Activated CD4-positive, alpha-beta memory T cell treated with anti-CD3 and anti-CD28 coated beads for 36 hours (primary cell): ENCODE measurements at places on chromosomes 11 and 22. TPM values are rescaled to one million over a fixed set of nuclear protein-coding genes. Genes with fewer than 3 reads are reported as not detected.

TCIRG1 gene
- total RNA-seq = 175 TPM

DNA sequence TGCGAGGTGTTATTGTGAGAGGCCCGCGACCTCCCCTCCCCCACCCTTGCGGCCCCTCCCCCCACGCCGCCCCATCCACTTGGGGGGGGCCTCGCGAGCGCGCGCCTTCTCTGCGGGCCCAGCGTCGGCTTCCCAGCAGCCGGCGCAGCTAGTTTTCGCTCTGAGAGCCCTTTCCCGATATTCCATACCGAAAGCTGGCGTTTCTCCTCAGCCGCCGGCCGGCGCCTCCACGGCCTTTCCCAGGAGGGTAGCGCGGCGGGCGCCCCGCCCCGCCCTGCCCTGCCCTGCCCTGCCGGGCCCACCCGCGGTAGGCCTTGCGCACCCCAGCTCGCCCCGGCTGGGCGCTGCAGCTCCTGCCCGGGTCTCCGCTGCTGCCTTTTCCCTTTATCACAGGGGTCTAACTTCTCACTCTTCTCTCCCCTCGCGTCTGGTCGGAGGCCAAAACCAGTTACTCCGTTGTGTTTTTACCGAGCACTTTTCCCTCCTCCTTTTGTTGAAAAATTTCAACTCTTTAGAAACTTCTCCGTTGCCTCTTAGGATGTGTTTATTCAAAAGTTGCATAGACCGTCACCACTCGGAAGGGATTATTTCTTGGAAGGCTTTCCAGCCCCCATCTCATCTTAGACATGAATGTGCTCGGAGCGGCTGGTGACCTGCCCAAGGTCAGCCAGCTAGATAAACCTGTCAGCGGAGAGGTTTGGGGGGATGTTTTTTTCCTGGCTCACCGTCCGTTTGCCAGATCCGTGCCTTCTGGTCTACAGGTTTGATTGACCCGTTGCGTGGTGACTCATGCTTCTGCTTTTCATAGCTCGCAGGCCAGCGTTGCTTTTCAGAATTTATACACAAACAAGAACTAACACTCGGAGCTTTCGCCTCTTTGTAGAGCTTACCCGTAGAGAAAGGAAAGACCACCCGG is 648 bp downstream of the PAFAH1B2 start:
- DNase-seq = peak; percentile 58

GRCh38 chr11:68992743-68993255 is 12.0 kb upstream of the MRGPRD start:
- DNase-seq = peak; percentile 2

DNA sequence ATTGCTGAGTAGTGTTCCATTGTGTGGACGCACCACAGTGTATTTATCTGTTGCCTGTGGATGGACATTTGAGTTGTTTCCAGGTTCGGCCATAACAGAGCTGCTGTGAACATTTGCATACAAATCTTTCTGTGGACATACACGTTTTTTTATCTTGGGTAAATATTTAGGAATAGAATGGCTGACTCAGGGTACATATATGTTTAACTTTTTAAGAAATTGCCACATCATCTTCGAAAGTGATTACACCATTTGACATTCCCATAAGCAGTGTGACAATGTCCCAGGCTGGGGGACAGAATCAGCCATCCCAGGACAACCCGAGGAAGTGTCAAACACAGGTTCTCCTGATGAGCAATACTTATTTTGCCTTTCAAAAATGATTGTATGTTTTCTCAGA is 87.9 kb downstream of the OSBP2 start:
- no peak for DNase-seq
